Stimulated activated CD4-positive, alpha-beta T cell treated with anti-CD3 and anti-CD28 coated beads, Interleukin-1b, Interleukin-23, amount 100 ng/mL, for 24 hours (primary cell): ENCODE measurements at places on chromosomes 11 and 22.

DNA sequence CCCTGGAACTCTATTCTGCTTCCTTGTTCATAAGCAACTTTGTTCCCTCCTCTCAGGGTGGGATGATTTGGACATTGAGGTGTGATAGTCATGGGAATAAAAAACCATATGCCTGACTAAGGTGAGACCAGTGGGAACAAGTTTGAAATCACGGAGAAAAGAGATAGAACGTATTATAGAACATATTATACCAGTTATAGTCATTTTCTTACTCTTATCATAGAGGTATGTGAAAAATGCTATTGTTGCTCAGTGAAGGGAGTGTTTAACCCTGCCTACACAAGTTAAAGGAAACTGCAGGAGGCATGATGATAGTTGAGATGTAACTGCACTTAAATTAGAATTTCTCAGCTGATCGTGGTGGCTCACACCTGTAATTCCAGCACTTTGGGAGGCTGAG, 15.5 kb downstream of the OR6Q1 start:
- no peak for DNase-seq

DNA sequence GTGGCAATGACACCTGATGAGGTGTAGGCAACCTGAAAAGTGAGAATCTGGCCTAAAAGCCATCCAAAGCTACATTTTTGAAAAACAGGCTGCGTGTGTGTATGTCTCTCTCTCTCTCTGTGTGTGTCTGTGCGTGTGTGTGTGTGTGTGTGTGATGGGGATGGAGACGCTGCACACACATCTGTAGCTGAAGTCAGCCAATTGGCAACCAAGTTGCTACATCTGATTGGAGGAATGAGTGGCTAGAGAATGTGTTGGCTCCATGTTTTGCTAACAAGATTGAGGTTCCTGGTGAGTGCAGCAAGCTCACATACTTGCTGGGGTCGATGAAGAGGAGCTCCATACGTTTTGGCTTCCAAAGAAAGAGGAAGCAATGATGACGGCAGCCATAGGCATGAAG, 311.4 kb upstream of the NCAM1 start:
- DNase-seq = no peak

DNA sequence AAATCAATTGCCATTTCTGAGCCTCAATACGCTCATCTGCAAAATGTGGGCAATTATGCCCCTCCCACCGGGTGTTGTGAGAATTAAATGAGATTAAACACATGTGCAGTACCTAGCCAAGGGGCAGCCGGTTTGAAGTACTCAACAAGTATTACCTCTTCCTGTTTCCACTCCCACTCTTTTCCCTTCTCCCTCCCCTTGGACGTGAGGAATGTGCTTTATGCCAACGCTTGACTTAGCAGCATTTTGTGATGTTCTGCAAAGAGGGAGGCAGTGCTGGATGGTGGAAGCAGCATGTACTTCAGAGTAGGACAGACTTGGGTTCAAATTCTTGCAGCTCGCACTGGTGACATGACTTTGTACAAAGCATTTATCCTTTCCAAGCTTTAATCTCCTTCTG, 306.0 kb downstream of the BUD13 start:
- DNase-seq = no peak

- DNase-seq = no peak
Measured at GRCh38 chr11:116342148-116342547, 430.6 kb downstream of the BUD13 start.

DNA sequence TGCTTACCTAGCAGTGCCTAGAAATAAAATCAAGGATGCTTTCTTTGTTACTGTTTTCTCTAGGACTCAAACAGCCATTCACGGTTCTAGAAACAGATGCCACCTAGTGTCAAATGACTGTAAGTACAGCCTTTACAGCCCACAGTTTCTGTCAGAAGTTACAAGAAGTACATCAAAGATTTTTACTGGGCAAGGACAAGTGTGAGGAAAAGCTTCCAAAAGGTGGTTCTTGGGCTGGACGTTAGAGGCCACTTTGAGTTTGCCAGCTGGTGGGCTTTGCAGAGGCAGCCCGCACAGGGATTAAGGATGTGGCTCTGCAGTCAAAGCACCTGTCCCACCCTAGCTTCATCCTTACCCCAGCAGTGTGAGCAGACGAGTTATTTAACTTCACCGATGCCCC, 6.9 kb downstream of the KMT5B start:
- DNase-seq = no peak

DNA sequence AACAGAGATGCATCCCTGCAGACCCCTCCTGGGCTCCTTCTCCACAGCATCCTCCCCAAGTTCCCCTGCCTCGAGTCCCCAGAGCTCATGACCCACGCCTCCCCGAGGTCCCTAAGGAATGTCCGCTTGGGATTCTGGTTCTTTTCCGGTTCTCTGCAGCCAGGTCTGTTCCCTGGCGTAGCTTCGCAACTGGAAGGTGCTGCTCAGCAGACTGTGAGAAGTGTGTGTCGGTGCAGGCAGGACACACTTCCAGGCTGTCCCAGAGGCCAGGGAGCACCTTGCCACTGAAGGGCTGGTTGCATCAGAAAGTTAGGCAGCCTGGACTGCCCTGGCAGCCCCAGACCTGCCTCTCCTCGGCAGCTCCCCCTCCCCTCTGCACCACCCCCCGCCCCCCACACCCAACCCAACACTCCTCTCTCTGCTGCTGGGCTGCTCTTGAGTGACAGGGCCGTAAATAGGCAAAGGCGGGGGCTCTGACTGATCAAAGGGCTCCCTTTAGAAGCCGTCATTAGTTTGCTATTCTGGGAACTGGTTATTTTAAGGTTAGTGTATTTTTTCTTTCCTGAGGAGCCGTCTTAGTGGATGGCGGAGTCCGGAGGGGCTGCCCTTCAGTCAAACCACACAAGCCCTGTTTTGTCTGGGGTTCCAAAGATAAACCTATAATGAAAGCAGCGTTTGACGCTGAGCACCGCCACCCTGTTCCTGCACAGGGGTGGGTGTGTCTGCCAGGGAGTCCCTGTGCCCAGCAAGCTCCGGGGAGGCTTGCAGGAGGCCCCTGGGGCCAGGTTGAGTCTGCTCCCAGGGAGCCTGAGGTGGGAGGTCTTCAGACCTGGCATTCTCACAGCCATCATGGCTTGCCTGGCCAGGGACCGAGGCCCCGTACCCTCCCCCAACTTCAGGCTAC, 88.6 kb upstream of the KCNQ1OT1 start:
- no peak for DNase-seq

GRCh38 chr11:128693416-128693712, 508 bp upstream of the FLI1 start:
- DNase-seq = no peak

- DNase-seq = no peak
Measured at GRCh38 chr11:39804271-39804670, 1655.2 kb downstream of the LRRC4C start.

GRCh38 chr22:37519268-37520195, at the start of gene CARD10:
TSS of gene CARD10 (minus strand) at chr22:37519415. CDS start at chr22:37519200, 215 bp downstream.
- DNase-seq = no peak

DNA sequence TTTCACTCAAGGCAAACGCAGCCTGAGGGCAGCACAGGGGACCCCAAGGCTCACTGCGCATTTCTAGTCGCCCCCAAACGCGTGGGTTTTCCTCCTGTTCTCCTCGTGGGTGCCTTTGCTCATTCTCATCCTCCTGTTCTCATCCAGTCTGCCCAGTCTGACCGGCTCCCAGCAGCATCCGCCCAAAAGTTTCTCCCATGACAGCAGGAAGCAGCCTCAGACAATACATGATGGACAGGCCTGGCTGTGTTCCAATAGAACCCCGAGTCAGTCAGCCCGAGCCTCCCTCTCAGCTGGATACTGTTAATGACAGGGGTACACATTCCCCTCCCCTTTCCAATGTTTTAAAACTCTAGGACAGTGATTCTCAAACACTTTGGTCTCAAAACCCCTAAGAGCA, 22.5 kb upstream of the KRTAP5-7 start:
- DNase-seq = no peak

DNA sequence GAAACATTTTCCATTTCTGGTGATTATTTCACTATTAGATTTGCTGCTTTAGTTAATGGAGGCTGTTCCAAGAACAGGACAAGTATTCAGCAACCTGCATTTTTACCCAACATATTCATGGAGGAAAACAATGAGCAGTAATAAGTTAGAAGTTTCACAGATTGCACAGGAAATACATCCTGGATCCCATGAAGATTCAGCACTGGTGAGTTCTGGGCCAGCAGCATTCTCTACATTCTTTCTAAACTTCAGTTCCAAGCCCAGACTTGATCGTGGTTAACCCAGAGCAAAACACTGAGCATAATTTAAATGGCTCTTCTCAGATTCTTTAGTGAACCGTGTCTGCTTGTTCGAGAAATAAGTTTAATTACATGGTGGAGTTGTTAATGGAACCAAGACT, 3.8 kb downstream of the FJX1 start:
- DNase-seq = no peak

GRCh38 chr11:68317147-68317785, 4.9 kb downstream of the LRP5 start:
- DNase-seq = no peak

- DNase-seq = no peak
Measured at GRCh38 chr11:75734491-75735180, 17.0 kb downstream of the MOGAT2 start.

DNA sequence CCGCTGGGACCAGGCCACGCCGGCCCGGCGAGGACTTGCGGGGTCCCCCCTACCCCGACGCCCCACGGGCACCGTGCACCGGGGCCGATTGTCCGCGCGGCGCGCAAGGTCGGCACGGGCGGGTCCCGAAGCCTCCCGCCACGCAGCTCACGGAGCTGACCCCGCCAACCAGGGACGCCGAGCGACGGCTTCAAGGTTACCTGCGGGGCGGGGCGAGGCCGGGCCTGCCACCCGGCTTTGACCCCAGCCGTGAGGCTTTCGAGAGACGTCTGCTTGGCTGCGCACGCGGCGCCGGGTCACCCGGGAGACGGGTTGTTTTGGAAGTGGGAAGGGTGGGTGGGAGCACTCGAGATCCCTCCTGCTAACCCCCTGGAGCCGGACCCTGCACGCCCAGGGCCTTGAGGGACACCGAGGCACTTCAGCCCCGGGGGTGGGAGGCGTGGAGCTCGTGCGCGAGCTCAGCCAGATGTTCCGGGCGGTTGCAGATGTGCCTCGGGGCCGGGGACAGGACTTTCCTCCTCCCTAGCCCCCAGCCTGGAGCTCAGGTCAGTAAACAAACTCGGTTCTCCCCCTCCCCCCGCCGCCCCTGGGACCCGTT, 3.2 kb upstream of the WNT11 start:
- DNase-seq = no peak

DNA sequence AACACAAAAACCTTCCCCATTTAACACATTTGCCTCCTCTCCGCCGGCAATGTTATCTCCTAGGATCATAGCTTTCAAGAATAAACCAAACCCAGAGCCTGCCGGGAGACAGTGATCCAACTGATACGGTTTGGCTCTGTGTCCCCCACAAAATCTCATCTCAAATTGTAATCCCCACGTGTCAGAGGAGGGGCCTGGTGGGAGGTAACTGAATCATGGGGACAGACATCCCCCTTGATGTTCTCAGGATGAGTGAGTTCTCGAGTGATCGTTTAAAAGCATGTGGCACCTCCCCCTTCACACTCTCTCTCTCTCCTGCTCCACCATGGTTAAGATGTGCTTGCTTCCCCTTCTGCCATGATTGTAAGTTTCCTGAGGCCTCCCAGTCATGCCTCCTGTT, 33.3 kb downstream of the RBFOX2 start:
- DNase-seq = no peak

GRCh38 chr11:73402834-73403185, 26.6 kb downstream of the RELT start:
- no peak for DNase-seq

- no peak for DNase-seq
Measured at GRCh38 chr22:42296381-42296853, 26.0 kb upstream of the TCF20 start.

GRCh38 chr11:59141673-59142460, 789 bp upstream of the FAM111A start:
- no peak for DNase-seq

DNA sequence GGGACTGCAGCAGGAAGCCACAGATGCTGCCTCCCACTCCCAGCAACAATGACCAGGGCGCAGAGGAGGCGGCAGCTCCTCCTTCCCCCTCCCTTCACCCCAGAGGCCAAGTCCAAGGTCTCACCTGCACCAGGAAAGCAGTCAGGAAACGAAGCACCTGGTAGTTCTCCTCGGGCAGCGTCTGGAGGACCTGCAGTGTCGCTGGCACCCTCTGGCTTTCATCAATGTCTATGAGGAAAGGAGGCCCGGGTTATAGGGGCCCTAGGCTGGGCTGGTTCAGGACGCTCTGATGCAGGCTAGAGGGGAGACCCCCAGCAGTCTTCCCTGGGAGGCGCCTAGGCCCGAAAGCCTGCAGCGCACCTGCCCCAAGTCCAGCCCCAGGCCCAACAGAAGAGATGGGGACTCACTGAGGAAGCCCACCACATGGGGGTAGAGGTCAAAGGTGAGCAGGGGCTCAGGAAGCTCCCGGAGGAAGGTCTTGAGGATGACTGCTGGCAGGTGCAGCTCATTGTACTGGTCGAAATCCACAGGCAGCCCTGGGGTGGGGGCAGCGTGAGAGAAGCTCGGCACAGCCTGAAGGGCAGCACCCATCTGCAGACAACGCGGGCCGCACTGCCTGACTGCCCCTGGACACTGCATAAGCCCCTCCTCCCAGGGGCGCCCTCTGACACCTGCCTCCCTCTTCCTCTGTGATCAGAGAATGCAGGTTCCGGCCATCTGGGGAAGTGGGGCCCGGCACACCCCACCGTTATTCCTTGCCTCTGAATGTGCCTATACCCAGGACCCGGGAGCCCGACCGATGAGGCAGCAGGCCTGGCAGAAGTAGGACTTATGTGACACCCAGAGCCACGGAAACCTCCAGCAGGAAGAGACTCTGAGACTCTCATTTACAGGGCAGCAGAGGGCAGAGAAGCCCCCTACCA, 20.9 kb downstream of the ARHGAP1 start:
- DNase-seq = no peak

DNA sequence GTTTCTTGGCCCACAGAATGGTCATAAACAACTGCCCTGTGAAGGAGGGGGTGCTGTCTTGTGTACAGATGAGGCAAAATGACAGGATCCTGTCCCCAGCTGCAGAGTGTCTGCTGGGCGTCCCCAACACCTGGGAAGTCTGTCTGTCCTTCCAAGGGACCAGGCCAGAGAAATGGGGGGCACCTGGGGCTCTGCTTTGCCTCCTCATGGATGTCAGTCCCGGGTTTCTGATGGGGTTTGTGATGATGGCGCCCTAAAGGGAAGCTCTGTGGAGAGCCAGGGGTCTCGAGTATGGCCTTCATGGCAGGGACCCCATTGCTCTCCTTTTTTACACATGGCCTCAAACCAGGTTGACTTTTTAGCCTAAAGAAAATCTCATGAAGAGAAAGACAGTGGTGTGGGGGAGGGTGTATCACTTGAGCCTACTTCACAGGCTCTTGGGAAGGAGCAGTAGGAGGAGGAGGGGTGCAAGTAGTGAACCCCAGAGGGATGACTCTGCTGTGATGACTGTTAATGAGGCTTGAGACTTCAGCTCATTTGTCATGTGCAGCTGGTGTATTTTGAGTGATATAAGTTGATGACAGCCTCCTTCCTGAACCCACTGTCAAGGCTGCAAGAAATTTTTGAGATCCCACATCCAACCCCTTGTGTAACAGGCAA, 40.6 kb upstream of the TUB start:
- DNase-seq = no peak

- DNase-seq = no peak
Measured at GRCh38 chr11:36300650-36301049, 4.6 kb downstream of the PRR5L start.

- no peak for DNase-seq
Measured at GRCh38 chr11:129322941-129323340, 52.7 kb upstream of the BARX2 start.
